Globus pallidus (tissue), 1 donor: ENCODE measurements at places on chromosomes 3 and 15.

GRCh38 chr3:69252141-69252540 lies 129.7 kb upstream of the LMOD3 start:
- no peak for DNase-seq

DNA sequence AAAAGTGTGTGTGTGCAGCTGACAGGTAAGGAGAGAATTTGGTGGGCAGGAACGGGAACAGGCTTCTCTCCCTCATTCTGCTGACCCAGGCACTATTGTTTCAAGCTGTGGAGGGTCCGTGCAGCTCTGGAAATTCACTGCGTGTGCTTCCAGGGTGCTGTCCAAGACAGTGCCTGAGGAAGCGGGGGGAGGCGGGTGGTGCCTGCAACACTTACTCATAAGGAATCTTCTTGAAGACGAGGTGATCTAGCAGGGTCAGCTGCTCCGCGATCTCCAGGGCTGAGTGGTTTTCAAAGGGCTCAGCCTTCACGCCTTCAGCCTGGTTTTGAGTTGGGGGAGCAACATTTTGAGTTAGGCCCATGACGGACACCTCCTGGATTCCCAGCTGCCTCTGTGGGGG lies 46.6 kb upstream of the CTSH start:
- no peak for DNase-seq

DNA sequence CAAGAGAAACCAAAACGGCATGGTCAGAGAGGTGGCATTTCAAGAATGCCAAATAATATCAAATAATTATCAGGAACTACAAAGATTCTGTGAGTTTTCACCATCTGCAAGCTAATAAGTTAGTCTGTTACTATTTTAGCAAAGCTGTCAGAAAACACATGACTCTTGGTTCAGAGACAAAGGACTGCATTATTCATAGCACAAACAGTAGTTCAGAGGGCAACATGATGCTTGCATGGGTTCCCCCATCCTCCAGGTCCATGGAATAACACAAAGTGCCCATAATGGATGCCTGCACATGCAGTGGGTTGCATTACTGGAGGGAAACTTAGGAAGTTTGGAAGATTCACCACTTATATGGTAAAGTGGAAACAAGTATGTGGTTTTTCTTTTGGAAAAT lies 228.8 kb upstream of the ALCAM start:
- DNase-seq, result peak; percentile 42

DNA sequence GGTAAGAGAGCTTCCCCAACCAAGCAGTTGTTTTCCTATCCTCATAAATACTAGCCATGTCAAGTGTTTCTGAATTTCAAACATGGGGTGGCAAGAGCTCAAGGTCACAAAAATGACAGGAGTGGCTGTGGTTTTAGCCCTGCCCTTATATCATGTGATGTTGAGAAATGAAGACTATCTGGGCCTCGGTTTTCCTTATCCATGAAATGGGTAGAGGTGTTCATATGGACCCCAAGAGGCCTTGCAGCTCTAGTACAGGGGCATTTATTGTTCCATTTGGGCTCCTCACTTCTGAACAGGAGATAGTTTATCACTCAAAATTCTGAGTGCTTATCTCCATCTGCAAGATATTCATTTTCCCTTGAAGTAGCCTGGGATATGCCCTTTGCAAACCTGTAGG lies 35.8 kb downstream of the LMCD1 start:
- no peak for DNase-seq

DNA sequence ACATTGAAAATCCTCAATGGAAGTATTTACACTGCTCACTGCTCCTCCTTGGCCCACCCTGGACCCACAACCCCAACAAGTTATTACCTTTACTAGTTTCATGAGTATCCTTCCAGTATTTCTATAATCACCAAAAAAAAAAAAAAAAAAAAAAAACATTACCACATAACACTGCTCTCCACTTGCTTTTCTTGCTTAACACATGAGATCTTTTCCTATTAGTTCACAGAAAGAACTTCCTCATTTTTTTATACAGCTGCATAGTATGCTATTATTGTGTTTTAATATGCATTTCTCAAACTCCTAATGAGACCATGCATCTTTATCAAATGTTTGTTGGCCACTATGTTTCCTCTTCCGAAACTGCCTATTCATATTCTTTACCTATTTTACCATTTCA lies 14.6 kb downstream of the GABPB1 start:
- no peak for DNase-seq

DNA sequence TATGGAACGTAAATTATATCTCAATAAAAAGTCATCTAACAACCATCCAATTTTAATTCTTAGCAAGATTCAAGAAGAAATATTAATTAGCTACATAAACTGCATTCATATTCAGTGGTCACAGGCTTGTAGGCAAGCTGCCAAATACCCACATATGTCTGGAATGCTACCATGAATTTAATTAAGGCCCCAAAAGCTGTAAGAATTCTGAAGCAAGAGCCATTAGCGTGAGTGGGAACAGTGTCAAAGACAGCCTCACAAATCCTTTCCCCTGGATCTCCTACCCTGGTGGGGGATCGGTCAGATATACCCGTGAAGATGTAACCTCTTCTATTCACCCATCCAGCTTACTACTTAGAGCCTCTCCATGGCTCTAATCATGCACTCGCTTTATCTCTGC lies 40.0 kb downstream of the ATG7 start:
- no peak for DNase-seq

DNA sequence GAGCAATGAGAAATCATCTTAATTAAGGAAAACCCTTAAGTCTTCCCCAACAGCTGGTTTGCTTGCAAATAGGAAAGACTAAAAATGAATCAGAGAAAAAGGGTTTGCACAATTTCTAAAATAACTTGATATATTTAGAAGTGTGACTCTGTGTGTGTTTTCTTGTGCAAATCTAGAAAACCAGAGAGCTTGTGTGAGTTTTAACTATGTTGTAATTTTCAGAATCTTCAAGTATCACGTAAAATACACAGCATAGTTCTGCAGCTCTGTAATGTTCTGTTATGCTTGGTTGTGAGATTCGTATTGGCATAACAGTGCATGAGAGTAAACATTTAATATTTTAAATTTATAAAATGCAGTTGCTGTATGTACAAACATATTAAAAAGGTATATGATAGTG lies 74.7 kb upstream of the GAP43 start:
- no peak for DNase-seq

- no peak for DNase-seq
These were observed 1.7 kb downstream of the HOMER2 start for GRCh38 chr15:82950746-82951370.

GRCh38 chr3:50617096-50617791 lies at the start of gene MAPKAPK3:
Gene MAPKAPK3, plus strand, starts transcription at chr3:50617151. Its CDS starts 415 bp downstream, at chr3:50617566.
- no peak for DNase-seq

DNA sequence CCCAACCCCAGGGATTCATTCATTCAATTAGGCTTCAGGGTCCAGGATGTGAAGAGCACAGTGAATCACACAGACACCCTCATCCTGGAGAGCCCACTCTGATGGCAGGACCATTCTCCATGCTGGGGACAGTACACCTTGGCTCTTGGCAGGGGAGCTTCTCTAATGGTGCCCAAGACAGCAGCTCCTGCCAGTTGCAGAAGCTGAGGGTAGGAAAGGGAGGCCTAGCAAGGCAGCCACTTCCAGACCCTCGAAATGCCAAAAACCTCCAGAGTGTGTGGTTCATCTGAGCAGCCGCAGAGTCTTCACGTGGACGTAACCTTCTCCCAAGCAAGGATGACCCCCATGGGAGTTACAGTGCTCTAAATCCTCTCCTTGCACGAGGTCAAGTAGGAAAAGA lies 186.2 kb downstream of the XXYLT1 start:
- no peak for DNase-seq

GRCh38 chr15:52678468-52679231 lies 538 bp downstream of the ATOSA start:
- DNase-seq, result peak; percentile 63

DNA sequence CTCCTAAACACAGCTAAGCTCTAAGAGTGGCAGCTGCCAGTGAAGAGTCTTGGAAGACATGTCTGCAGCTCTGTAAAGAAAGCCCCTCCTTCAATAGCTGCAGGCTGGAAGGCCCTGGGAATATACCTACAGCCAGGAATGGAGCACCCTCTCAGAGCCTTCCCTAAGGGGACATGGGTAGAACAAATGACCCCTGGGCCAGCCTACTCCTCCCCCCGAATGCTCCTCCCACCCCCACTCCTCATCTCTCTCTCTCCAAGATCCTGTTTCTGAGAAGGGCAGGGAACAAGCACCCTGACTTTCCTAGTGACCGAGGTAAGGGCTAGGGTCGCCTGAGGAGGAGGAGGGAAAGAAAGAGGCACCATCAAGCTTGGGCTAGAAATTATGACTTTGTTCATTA lies 20.7 kb downstream of the CPNE4 start:
- no peak for DNase-seq
